ENCODE measurements at places on chromosomes 2 and 18.

DNA sequence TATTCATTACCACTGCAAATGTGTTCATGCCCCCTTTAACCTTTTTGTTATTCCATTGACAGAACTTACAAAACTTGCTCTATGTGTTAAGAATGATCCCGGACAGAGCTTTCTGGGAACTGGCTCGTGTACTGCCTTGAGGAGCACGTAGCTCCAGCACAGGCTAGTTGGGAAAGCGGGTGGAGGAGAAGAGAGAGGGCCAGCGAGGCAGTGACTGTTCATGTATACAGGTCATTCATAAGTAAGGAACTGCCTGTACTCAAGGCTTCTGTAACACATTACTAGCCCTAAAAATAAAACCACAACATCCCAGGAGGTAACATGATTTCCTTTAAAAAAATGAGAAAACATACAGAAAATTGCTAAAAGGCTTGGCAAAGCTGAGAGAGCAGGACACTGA is 109.0 kb downstream of the STK39 start:
- no peak for DNase-seq

- DNase-seq = no peak
Observed at GRCh38 chr2:2765176-2765800, 434.2 kb upstream of the MYT1L start.

DNA sequence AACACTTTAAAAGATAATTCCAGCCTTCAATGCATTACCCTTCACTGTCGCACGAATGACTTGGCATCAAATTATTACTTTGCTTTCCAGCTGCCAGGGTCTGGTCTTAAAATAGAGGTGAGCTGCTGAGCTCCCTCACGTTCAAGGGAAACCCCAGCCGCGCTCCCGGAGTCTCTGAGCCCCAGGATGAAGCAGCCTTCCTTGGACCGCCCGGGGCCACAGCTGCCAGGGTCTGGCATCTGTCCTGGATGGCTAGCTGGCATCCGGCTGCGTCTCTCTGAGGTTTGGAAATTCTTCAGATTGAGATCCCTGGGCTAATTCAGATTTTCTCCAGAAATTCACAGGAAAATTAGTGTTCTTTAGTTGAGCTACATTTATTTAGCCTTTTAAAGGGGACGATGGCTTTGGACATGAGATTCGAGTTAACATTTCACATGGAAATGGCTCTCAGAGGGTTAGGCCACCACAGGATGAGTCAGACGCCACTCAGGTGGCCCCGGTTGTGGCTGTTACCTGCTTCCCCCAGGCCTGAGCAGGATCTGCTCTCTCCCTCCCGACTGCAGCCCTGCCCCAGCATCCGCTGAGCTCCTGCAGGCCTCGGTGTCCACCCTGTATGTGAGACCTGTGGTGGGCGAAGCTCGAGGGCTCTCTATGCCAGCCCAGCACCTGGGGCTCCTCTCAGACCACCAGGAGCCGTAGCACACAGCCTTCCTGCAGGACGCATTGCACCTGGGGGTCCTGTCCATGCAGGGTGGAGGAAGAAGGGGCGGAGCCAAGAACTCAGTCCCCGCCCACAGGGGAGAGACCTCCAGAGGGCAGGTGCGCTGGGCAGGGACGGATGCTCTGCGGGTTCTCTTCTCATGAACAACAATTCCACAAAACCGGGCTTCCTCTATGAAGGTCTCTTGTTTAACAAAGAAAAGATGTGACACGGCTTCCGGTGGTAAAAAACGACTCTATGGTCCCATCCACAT is 255.5 kb downstream of the TWIST2 start:
- no peak for DNase-seq

DNA sequence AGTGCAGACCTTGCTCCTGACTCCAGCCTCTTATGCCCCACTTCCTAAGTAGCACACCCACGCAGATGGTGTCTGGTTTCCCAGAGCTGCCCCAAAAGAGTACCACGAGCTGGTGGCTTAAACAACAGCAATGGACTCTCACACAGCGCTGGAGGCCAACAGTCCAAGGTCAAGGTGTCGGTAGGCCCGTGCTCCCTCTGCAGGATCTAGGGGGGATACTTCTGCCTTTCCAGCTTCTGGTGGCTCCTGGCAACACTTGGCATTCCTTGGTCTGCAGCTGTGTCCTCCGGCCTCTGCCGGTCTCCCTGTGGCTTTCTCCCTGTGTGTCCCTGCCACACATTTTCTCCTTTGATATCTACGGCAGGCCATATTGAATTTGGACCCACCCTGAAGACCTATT is 99.0 kb downstream of the TSHZ1 start:
- no peak for DNase-seq

DNA sequence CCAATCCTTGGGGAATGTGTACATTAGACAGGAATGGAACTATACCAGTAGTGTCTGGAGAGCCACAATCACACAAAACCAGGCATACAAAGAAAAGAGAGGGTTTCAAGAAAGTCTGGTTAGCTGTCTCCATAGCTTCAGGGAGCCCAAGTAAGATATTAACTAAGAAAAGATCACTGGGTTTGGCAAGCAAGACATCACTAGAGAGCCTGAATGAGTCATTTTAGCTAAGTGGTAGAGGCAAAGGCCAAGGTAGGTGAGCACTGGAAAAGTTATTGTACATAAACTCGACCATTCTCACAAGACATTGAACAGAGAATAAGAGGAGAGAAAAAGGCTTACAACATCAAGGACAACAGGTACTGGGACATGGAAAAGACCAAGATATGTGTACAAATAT is 143.8 kb upstream of the ARL4C start:
- no peak for DNase-seq

- no peak for DNase-seq
Observed at GRCh38 chr2:131567891-131568290, 40.2 kb downstream of the CCDC74A start.

- DNase-seq = no peak
Observed at GRCh38 chr18:74115046-74115445, 32.6 kb downstream of the FBXO15 start.

- DNase-seq = no peak
Observed at GRCh38 chr2:45774688-45775244, 123.3 kb downstream of the PRKCE start.

DNA sequence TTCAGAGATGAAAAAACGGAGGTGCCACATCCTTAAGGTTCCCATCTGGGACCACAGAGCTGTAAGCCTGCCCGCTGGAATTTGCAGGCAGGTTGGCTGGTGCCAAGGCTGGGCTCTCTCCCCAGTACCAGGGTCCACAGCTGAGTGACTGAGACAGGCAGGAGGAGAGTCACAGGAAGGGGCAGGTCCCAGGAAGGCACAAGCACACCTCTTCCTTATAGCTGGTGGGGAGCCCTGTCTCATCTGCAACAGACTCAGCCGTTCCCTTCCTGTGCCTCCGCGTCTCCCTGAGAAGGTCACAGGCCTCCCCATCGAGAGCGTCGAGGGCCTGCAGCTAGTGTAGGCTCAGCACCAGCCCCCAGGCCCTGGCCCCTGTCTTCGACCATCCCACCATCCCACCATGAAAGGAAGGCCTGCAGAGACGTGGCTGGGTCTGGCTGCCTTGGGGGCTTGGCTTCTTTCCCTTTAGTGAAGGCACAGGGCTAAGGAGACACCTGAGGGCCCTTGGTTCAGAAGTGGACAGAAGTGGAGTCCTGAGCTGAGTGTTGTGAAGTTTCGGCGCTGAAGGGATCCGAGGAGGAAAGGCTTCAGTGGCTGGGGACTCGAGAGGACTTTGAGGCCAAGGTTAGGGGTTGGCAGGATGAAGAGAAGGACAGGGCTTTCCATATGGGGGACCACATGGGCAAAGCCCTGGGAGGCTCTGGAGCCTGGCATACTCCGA is 26.8 kb downstream of the GLI2 start:
- no peak for DNase-seq

GRCh38 chr2:8424997-8425900 is 256.6 kb upstream of the ID2 start:
- no peak for DNase-seq
